ENCODE measurements at places on chromosomes 3 and 15. TPM values are rescaled to one million over a fixed set of nuclear protein-coding genes. Genes with fewer than 3 reads are reported as not detected.

DNA sequence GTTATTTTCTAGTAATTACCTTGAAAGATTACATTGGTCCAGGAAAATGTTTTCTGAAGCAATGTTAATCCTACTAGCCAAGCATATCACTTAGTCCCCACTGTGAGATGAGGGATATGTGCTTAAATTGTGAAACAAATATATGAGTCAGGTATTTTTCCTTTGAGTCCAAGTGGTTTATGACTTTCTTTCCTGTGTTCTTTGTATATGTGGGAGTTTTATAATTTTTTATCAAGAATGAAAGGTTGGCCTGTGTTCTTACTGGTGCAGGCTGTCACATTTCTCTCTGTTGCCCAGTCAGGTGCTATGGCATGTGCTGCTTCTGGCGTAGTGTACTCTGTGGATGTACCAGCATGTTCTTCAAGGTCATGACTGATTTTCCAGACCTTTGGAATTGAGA, 147.4 kb downstream of the CMSS1 start:
- DNase-seq: no peak

- no peak for DNase-seq
Observed at GRCh38 chr3:180062771-180063170, 26.0 kb upstream of the PEX5L start.

- no peak for DNase-seq
Observed at GRCh38 chr3:117137065-117137464, 427.5 kb downstream of the TUSC7 start.

- no peak for DNase-seq
Observed at GRCh38 chr15:57223345-57223744, 153.0 kb upstream of the CGNL1 start.

GRCh38 chr3:13505147-13506130, 25.3 kb downstream of the HDAC11 start:
- no peak for DNase-seq

DNA sequence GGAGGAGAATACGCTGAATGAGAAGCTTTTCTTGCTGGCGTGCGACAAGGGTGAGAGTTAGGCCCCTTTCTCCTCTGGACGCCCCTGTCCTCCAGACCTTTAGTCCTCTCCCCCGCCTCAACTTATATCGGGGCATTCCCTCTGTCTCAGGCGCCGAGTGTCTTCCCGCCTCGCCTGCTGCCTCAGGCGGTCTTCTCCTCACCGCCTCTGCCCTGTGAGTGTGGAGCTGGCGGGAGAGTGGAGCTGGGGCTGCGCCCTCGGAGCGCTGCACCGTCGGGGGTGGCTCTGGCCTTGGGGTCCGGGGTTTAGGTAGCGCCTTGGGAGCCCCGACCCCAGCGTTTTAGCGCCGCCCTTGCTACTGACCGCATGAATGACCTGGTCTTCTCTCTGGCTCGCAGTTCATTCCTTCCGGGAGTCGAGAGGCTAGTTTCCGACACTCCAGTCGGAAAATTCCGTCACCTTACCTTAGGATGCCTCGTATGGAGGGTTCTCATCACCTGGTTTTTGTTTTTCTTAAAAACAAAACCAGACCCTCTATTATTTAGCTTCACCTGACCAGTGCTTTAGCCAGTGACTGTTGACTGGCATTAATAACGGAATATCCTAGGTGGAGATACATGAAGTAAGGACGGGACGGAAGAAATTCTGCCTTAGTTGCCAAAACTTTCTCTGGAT, 985 bp downstream of the TRPC1 start:
- DNase-seq: no peak

GRCh38 chr3:23164746-23165145, 38.4 kb upstream of the UBE2E2 start:
- no peak for DNase-seq

GRCh38 chr3:39064646-39065045, 12.8 kb downstream of the WDR48 start:
- DNase-seq: no peak

The FGF7 gene
- total RNA-seq: not detected

The STRC gene
- 2.1 TPM for total RNA-seq

- DNase-seq: no peak
Observed at GRCh38 chr15:62164396-62165103, 535 bp downstream of the C2CD4B start.

DNA sequence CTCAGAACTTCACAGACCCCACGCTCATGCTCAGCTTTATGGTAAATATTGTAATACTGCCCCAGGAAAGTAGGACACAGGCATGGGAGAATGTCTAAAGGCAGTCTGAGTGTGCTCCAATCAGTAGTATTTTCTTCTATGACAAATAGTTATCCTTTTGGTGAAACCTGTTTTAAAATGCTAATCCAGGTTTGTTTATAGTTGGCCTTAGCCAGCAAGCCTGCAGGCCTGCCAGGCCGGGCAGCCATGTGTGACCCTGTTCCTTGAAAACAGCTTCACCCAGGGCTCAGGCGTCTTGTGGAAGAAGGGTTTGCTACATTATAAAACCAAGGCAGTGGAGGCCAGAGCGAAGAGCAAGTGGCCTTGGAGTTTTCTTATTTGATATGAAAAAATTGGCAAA, 104.7 kb downstream of the SEMA6D start:
- DNase-seq: no peak

DNA sequence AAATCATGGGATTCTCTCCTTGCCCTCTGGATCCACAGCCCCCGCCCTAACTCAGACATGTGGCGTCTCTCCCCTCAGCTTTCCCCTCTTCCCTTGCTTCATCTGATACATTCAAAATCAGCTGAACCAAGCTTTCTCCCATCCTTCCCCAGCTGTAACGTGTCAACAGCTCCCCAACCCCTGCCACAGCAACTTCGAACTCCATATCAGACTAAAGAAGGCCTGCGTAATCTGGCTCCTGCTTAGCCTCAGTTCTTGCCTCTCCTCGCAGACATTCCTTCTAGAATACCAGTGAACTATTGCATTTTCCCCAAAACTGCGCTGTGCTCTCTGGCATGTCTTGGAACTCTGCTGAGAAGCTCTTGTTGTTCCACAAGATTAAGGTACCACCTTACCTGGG, 18.3 kb downstream of the B4GALT4 start:
- no peak for DNase-seq

DNA sequence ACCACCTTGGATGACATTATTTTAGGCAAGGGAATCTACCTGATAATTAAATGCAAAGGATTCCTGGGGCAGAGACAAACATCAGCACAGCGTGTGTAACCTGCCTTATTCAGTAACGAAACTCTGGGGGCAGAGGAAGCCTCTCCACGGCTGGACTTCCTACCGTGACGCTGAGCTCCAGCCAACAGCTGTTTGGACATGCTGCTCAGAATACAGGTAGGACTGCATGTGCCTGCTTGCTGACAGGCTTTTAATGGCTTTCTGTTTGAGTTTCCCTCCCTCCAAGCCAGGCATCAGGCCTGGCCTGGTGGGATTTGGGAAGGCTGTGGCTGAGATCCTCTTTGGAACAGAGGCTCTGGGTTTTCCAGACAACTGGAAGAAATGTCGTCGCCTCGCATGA, 150.6 kb downstream of the ADAMTS17 start:
- DNase-seq: no peak

DNA sequence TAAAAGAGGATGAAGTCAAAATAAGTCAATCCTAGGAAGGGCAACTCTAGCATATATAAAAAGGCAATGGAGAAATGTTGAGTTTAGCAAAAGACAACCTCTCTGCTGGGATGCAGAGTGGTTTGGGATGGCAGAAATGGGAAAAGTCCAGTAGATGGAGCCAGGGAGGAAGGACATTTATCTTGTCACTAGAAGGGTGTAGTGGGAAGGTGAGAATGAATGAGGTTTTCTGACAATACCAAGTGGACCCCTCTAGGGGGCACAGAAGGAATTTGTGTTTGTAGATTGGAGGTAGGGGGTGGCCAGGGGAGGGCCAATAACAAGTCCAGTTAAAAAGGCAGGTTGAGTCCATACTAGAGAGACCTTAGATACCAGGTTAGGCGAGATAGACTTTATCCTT, 80.0 kb downstream of the THSD4 start:
- no peak for DNase-seq

- no peak for DNase-seq
Observed at GRCh38 chr3:155891321-155891720, 20.9 kb downstream of the GMPS start.

GRCh38 chr15:61237400-61237799, 8.3 kb upstream of the RORA start:
- no peak for DNase-seq

The GCNT3 gene
- 0.22 TPM for total RNA-seq

DNA sequence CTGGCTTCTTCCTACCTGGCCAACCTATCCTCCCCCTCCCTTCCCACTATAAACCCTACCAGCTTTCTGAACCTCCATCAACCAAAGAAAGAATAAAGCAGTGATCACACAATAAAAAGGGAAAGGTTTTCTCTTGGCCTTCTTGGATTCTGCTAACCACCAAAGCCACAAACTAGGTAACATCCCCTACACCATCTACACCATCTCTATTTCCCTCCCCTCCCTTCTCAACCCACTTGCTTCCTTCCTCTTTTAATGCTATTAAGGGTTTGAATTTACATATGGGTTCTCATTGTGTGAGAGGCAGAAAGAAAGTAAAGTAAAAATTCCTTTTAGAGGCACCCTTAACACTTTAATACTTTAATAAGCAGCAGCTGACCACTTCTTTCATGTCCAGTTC, 25.8 kb upstream of the RSL24D1 start:
- DNase-seq: no peak

GRCh38 chr15:51132384-51133139, 37.9 kb upstream of the TNFAIP8L3 start:
- no peak for DNase-seq

GRCh38 chr3:141454054-141454453, 32.8 kb upstream of the RASA2 start:
- DNase-seq: no peak

The OR5K2 gene
- not detected for total RNA-seq

DNA sequence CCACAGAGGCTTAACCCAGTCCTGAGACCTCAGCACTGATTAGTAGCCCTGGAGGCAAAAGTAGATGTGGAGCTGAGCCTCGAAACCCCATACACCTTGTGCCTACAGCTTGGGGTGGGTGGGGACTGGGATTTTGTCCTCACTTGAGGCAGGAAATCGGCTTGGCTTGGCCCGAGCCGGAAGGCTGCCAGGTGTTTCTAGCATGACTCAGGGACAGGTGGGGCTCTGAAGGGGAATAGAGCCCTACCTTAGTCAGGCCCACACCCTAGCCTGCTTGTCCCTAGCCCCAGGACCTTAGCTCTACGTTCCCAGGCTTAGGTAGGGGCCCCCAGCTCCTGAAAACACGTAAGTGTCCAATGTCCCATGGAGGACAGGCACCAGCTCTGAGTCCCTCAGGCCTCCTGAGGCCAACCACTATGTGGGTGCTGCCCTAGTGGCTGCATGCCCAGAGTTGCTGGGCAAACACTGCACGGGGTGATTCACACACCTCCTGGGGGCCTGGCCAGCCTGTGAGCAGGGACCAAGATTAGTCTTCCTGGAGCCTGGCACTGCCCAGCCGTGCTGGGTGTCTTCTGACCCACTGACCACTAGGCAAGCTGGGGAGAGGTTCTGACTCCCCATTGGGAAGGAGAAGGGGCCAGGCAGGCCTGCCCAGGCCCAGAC, 3.1 kb downstream of the MST1R start:
- no peak for DNase-seq

- DNase-seq: no peak
Observed at GRCh38 chr15:64842096-64842939, 603 bp downstream of the PLEKHO2 start.

The CCDC54 gene
- not detected for total RNA-seq

DNA sequence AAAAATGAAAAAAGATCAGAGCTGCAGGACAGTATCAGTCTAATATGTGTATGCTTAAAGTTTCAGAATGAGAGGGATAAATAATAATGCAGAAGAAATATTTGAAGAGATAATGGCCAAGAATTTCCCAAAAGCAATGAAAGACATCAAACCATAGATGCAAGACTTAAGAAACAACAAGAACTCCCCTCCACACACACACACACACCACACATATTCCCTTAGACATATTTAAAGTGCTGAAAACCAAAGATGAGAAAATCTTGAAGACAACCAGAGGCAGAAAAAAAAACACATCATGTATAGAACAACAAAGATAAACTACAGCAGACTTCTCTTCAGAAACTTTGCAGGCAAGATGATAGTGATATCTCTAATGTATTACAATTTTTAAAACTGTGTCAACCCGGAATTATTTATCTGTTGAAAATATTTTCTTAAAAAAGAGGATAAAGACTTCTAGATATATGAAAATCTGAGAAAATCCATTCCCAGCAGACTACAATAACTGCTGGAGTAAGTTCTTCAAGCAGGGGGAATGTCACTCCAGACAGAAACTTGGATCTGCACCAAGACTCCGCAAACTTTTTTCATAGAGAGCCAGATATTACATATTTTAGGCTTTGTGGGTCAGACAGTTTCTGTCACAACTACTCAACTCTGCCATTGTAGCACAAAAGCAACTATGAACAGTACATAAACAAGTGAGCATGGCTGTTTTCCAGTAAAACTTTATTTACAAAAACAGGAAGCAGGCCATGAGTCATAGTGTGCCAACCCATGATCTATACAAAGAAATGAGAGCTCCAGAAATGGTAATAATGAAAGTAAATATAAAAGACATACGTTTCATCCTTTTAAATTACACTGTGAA, 223.4 kb upstream of the CGNL1 start:
- DNase-seq: no peak

The SPESP1 gene
- total RNA-seq: 0.33 TPM

The RTP4 gene
- 6.0 TPM for total RNA-seq

DNA sequence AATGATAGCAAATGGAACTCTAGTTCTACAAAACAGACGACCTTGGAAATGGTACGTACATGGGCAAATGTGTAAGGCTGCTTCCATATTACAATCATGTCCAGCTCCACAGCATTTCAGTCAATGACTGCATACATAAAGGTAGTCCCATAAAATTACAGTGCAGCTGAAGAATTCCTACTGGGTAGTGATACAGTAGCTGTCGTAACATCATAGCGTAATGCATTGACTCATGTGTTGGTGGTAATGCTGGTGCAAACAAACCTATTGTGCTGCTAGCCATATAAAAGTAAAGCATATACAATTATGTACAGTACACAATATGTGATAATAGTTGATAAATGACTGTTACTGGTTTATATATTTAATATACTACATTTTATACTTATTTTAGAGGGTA, 18.5 kb downstream of the TTC23 start:
- no peak for DNase-seq

DNA sequence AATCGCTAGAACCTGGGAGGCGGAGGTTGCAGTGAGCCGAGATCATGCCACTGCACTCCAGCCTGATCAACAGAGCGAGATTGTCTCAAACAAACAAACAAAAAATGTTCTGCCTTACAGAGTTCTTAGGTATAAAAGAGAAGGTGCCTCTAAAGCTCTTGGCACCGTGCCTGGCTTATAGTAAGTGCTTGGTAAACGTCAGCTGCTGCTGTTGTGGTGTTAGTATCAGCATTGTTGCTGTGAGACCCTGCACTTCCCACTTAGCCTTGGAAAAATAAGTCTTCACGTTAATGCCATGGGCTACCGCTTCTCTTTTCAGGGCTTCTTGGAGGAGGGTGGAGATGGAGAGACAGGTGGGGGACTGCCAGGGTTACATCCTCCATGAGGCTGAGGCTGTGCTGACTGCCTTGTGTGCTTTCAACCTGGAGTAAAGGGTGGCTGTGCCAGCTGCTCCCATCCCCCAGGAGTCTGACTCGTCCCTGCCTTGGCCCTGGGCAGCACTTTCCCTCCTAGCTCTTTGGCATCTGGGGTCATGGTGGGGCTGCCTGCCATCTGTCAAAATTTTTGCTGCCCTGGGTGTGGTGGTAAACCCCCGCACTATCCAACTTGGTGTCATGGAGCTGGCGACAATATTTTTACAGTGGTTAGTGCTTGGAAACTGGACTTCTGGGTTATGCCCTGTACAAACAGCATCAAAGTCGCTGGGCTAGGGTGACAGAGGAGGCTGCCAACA, 17.8 kb downstream of the FLNB start:
- DNase-seq: no peak

GRCh38 chr15:57785959-57786358, 79.4 kb downstream of the POLR2M start:
- no peak for DNase-seq

The C3orf49 gene
- not detected for total RNA-seq
